ENCODE measurements at places on chromosomes 5 and 9.

- DNase-seq: no peak
Observed at GRCh38 chr5:180130876-180131740, 59.5 kb upstream of the RNF130 start.

DNA sequence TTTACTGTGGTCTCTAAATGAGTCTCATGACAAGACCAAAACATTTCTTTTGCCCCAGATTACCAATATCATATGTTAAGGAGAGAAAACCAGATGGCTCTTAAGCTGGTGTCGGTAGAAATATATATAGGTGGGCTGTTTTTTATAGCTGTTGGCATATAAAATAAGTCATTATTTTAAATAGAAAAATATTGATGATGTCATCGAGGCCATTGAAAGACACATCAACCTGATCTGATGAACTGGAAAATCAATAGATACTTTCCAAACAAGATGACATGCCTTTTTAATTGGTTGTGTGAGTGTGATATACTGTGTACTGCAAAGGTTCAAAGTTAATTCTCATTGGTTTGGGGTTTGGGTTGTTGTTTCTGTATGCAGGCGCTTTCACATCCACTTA lies 617.3 kb downstream of the CCDC171 start:
- no peak for DNase-seq

GRCh38 chr5:17665836-17666235 lies 31.6 kb downstream of the TAF11L14 start:
- DNase-seq: no peak

DNA sequence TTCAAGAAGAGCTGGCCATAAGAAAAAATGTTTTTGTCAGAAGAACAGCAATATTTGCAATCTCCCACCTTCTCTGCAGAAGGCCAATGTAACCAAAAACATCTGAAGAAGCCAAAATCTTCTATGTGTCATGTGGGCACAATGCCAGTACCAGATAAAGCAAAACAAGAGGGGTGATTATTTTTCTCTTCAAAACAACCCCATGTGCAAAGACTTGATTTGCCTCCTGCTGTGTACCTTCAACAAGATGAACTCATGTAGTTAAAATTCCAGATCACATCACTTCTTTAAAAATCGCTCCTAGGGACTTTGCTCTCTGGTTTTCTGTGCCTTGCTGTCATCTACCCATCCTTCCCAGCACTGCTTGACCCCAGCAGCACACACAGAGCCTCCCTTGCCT lies 134.0 kb upstream of the MAP3K1 start:
- DNase-seq: no peak

- DNase-seq: peak; percentile 10
Observed at GRCh38 chr9:124480621-124480981, 26.6 kb downstream of the NR5A1 start.

DNA sequence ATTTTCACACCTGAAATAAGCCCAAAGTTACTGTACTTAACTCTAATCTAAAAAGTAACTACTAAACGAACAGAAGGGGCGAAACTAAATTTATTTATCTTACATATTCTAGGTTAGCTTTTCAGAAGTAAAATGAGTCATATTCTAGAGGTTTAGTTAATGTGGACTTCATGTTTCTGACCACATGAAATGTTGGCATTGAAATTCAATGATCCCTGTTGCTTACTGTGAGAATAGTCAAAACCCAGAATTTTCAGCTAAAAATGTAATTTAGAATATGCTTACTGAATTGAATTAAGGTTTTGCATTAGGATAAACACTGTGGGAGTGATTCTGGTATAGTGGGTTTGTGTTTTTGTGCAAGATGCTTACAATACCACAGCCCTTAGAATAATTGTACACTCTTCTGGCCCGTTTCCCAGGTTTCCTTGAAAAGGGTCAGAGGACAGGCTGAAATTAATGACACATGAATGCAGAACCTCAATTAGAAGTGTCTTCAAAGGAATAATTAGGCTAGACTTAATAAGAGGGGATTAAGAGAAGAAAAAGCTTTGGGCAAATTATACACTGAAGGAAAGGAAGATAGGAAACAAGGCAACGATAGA lies 1.4 kb upstream of the SNX18 start:
- no peak for DNase-seq

DNA sequence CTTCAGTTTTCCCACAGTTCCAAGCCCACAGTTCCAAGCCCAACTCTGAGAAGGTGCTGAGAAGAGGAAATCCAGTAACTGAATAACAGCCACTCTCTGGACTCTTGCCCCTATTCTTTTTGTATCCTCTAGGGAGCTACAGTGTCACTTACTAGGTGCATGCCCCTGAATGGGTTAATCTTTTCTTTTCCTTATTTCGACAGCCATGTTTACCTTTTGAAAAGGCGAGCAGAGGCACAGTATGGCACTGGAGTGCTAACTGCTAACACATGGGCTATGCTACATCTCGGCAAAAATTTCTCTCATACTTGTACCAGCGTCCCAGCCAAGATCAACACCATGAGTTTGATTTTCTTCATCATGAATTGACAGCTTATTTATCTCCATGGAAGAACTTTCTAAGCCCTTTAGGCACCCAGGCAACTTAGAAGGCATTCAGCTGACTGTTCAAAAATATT lies 222.6 kb downstream of the EBF1 start:
- no peak for DNase-seq

DNA sequence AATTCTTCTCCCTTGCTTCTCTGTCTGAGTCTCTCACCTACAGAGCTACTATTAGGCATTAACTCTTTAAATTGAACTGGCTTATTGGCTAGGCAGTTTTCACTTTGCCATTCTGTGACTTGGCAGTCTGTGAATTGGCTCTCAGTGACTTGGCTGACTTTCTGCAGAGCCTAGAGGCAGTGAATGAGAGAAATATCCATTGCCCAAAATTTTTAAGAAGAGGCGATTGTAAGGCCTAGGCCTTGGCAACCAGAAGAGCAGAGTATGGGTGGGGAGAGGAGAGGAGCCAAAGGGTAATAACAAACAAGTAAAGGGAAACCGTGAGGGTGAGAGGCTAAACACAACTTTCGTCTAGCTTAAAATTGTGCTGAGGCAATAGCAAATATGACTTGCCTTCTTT lies 176.7 kb downstream of the PRR16 start:
- no peak for DNase-seq

DNA sequence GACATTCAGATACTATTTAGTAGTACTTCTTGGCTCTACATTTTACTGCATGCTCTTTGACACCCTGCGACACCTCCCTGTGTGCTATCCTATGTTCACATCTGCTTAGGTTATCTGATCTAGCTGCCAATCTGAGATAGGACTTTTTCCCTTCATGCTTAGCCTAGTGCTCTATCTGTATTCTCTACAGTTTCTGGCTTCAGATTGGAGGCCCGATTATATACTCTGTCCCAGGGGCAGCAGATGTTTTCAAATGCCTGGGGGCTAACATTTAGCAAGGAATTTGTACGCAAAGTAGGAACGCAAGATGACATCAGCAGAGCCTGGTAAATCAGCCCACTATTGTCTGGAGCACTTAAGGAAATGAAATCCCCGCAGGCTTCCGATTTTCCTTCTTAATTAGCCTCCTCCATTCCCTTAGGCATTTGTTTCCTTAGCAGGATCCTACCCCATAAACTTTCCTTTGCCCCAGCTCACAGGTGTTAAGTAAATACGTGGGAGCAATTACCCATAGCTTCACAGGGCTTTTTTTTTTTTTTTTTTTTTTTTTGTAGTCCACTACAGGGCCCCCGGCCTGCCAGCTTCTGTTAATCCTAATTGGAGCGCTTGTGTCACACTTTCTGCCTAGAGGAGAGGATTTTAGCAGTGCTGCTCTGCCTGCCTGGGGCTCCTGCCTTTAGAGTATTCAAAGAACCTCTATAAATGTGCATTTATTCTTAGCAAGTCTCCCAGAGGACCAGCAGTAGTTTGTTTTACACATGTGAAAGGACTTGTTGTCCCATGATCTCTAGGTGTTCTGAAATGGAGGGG lies 61.1 kb upstream of the LPAR1 start:
- DNase-seq: no peak

DNA sequence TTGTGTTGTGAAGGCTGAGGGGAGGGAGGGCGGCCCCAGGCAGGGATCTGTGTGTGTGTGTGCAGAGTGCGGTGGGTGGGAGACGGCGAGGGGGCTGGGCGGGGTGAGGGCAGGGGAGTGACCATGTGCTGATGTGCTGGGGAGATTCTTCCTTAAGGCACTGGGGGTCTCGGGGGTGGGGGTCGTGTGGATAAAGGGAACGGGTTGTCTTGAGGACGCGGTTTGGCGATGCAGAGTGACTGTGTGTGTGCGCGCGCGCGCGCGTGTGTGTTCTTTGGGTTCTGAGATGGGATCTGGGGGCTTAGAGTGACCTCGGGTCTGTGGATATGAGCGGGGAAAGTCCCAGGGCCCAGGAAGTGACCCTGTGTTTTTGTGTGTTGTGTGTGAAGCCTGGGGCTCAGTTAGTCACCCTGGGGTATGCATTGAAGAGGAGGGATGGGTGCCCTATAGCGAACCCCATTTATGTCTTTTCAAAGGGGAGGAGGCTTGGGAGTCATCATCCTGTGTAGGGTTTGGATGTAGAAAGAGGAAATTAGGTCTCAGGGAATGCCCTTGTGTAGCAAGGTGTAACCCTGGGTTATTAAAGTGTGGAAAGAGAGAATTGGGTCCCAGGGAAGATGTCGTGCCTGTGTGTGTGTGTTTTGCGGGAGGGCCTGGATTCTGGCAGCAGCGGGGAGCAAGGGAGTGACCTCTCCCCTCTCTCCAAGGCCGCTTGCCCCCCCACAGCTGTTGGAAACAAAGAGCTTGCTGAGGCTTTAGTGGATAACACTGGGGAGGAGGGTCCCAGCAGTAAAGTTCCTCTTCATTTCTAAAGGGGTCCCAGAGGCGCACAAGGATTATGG lies 1.4 kb downstream of the TMEFF1 start:
- DNase-seq: no peak

DNA sequence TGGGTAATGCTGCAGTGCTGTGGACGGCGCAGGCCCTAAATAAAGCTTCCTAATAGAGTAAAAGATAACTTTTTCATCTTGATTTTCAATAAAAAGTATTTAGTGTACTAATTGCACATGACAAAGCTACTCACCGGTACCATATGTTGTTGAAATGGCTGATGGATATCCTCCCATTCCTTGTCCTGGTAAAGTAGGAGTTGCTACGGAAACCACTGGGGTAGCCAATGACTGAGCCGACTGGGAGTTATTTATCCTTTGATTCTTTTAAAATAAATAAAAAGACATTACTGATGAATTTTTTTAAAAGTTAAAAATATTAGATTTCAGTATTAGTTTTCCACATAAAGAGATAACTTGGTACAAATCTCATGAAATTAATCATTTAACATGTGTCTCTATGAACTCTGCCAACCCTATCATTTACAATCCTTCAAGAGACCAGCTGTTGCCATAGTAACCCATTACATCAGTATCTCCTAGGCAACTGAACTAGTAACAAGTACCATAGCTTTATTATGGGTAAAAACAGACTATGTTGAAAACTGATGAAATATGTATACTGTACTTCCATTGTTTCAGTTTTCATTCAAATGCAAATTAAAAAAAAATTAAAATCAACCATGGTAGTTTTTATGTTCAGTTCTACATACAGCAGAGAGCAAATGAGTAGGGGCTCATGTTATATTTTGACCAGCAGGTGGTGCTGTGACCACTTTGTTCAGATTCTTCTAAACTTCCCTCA lies 153.7 kb downstream of the MEF2C start:
- DNase-seq: peak; percentile 90

DNA sequence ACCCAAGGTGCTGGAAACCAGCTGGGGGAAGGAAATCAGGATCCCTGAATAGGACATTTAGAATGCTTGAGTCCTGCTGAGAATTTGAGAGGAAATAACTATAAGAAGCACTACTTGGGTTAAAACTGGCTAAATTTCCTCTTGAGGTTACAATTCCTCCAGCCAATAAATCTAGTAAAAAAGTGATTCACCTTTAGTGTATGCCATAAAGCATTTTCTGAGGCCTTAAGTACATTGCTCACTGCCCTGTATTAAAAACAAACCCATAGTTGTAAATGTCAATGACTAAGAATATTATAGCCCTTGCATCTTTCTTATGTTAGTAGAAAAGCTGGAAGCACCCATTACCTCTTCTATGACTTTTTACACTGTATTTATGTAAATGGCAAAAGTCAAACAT lies 634.7 kb upstream of the ARRDC3 start:
- DNase-seq: no peak
